ENCODE measurements at places on chromosomes 1 and 21.

GRCh38 chr1:114819869-114820268 is 34.8 kb upstream of the SYCP1 start:
- no peaks in the 10 kb centered on the region for H3K4me1 ChIP-seq
- no peak for DNase-seq
- H3K27me3 ChIP-seq = peaks cover 2% of the 10 kb centered on the region
- peaks cover 5% of the 10 kb centered on the region for H3K36me3 ChIP-seq
- no peak overlapping the region for H3K27ac ChIP-seq

- no peak for DNase-seq
- H3K27me3 ChIP-seq = no peaks in the 10 kb centered on the region
- no peaks in the 10 kb centered on the region for H3K36me3 ChIP-seq
- no peak overlapping the region for H3K4me3 ChIP-seq
- peaks cover 10% of the 10 kb centered on the region for H3K4me1 ChIP-seq
These were observed 71.7 kb upstream of the WDR26 start for GRCh38 chr1:224506141-224506814.

GRCh38 chr1:114462341-114462740 is 48.7 kb downstream of the TRIM33 start:
- H3K27ac ChIP-seq = no peak overlapping the region
- DNase-seq = no peak
- no peaks in the 10 kb centered on the region for H3K27me3 ChIP-seq
- H3K4me1 ChIP-seq = peaks cover 27% of the 10 kb centered on the region
- H3K36me3 ChIP-seq = peaks cover 30% of the 10 kb centered on the region
- no peak overlapping the region for H3K4me3 ChIP-seq

DNA sequence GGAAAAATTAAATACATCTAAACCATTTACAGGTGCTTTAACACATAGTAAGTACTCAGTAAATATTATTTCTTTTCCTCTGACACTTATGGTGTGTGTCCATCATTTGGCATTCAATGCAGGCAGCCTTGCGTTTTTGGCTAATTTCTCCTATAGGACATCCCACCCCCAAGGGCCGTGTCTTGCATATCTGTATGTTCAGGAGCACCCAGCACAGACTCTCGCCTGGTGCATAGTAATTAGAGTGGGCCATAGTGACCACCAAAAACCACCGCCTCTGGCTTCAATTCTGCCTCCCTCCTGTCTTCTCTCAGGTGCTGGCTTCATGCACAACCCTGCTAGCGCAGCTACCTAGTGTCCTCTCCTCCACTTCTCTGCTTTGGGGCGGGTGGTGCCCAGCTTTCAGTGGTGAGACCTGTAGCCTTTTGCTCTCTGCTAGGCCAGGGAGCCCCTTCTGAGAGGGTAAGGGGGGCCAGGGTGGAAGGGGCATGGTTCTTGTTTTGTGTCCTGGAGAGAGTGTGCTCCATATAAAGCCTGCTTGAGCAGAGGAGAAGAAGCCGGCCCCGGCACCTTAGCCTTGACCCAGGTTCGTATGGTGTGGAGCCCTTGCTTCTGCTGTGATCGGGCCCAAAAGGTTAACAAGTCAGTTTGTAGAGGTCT is 33.4 kb downstream of the BATF3 start:
- peaks cover 4% of the 10 kb centered on the region for H3K27me3 ChIP-seq
- DNase-seq = no peak
- H3K4me1 ChIP-seq = peaks cover 22% of the 10 kb centered on the region
- no peaks in the 10 kb centered on the region for H3K36me3 ChIP-seq

GRCh38 chr1:184705271-184705670 is 49.4 kb downstream of the EDEM3 start:
- H3K27ac ChIP-seq = no peak overlapping the region
- no peaks in the 10 kb centered on the region for H3K27me3 ChIP-seq
- no peaks in the 10 kb centered on the region for H3K4me1 ChIP-seq
- H3K36me3 ChIP-seq = peaks cover 45% of the 10 kb centered on the region
- H3K4me3 ChIP-seq = no peak overlapping the region

- no peaks in the 10 kb centered on the region for H3K4me1 ChIP-seq
- no peak for DNase-seq
- H3K27me3 ChIP-seq = peaks cover 14% of the 10 kb centered on the region
- no peaks in the 10 kb centered on the region for H3K36me3 ChIP-seq
These were observed 17.7 kb downstream of the TNR start for GRCh38 chr1:175725684-175726083.

DNA sequence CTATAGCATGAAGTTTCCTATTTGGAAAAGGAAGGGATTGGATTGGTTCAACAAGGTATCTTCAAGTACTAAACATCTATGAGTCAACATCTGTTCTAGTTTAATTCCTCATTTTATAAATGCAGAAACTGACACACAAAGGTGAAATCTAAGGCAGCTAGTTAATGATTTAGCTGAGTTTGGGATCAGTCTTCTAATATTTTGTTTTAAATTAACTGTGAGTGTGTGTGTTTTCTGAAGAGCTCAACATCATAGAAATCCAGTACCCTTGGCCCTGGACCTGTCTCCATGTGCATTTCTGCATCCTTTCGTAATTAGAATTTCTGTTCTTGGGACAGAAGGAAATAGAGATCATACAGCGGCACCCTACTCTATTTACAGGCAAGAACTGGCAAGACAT is 105.9 kb downstream of the RGS2 start:
- no peaks in the 10 kb centered on the region for H3K27me3 ChIP-seq
- peaks cover 3% of the 10 kb centered on the region for H3K4me1 ChIP-seq
- H3K4me3 ChIP-seq = no peak overlapping the region
- DNase-seq = no peak

DNA sequence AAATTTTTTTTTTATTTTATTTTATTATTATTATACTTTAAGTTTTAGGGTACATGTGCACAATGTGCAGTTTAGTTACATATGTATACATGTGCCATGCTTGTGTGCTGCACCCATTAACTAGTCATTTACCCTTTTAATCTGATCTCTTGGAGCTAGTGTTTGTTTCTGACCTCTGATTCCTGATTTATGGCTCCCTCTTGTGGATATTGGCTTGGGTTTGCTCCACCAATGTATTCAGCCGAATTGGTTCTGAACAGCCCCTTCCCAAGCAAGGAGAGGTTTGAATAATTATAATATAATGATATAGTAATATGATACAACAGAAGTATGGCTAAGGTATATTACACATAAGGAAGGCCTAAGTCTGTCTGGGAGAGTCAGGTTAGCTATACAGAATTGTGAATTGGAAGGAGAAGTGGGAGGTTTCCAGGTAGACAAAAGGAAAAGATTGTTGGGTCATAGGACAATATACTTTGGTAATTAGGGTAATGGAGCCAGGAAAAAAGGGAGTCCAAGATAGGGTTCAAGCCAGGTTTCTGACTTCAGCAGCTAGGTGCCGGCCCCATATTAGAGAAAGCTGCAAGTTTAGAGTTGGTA is 53.1 kb upstream of the HMCN1 start:
- no peak for DNase-seq
- H3K27me3 ChIP-seq = peaks cover 2% of the 10 kb centered on the region
- no peaks in the 10 kb centered on the region for H3K36me3 ChIP-seq
- no peak overlapping the region for H3K27ac ChIP-seq

- H3K4me1 ChIP-seq = no peaks in the 10 kb centered on the region
- no peak for DNase-seq
- H3K27me3 ChIP-seq = no peaks in the 10 kb centered on the region
- H3K4me3 ChIP-seq = no peak overlapping the region
- no peaks in the 10 kb centered on the region for H3K36me3 ChIP-seq
These were observed 1005.4 kb downstream of the ADGRL2 start for GRCh38 chr1:82806133-82806532.

DNA sequence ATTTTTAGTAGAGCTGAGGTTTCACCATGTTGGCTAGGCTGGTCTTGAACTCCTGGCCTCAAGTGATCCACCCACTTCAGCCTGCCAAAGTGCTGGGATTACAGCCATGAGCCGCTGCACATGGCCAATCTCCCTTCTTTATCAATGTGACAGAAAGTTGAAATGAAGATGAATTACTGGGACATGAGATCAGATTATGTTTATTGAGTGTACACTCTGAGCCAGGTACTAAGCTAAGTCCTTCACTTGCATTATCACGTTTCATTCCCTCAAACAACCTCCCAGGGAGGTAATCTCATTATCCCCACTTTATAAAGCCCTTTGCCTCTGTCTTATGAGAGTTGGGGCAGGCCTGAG is 6.3 kb upstream of the CHI3L2 start:
- no peaks in the 10 kb centered on the region for H3K27me3 ChIP-seq
- peak overlapping the region; percentile 35 for H3K4me3 ChIP-seq
- H3K4me1 ChIP-seq = peaks cover 91% of the 10 kb centered on the region
- DNase-seq = no peak

Measured in activated CD4-positive, alpha-beta memory T cell treated with anti-CD3 and anti-CD28 coated beads for 36 hours (primary cell).